ENCODE measurements at places on chromosomes 2 and 18. TPM values are rescaled to one million over a fixed set of nuclear protein-coding genes. Genes with fewer than 3 reads are reported as not detected.

- DNase-seq, result no peak
Measured at GRCh38 chr2:188028739-188029138, 262.9 kb upstream of the GULP1 start.

DNA sequence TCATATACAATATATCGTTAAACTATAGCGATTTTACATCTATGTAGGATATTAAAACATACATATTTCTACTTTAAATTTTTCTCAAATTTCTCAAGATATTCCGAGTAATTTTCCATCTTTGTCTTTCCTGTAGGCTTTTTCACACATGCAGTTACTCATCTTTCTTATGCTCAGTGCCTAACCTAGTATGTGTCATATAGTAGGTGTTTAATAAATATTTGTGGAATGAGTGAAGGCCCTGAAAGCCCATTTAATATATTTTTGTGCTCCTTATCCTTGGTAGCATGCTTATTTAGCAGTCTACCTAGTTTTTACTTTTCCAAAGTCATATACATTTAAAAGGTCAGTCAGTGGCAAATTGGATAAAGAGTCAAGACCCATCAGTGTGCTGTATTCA lies 67.3 kb downstream of the ITGB6 start:
- DNase-seq, result no peak

DNA sequence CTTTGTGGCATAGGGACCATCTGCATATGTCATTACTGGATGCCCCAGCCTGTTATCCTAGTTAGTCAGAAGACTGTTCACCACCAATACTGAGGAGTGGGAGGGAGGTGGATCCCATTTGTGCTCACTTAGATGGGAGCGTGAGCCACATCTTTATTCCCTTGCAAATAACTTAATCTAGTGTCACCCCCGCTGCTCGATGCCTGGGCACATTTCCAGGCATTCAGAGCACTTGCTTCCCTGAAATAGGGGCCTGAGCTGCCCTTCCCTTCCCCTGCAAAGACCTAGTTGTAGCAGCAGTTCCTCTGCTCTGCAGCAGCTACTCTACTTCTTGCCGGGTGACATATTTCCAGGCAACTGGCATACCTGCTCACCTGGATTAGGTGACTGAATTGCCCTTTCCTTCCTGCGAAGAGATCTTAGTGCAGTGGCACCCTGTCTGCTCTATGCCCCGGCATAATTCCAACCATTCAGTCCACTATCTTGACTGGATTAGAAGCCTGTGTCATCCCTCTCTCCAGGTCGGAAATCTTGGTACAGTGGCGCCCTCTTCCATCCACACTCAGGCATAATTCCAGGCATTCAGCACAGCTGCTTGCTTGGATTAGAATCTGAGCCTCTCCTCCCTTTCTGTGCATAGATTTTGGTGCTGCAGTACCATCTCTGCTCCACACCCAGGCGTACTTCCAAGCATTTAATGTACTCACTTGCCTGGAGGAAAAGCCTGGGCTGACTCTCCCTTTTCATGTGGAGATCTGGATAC lies 1389.1 kb upstream of the TMEFF2 start:
- DNase-seq, result no peak

GRCh38 chr2:173644146-173644545 lies 289.5 kb downstream of the CDCA7 start:
- no peak for DNase-seq

Gene IL36RN
- polyA plus RNA-seq, result not detected

Gene FOXD4L1
- 0.03 TPM for polyA plus RNA-seq

- DNase-seq, result no peak
Measured at GRCh38 chr2:43749583-43749982, 24.3 kb upstream of the DYNC2LI1 start.

- DNase-seq, result no peak
Measured at GRCh38 chr2:24822049-24822706, 29.0 kb downstream of the CENPO start.

DNA sequence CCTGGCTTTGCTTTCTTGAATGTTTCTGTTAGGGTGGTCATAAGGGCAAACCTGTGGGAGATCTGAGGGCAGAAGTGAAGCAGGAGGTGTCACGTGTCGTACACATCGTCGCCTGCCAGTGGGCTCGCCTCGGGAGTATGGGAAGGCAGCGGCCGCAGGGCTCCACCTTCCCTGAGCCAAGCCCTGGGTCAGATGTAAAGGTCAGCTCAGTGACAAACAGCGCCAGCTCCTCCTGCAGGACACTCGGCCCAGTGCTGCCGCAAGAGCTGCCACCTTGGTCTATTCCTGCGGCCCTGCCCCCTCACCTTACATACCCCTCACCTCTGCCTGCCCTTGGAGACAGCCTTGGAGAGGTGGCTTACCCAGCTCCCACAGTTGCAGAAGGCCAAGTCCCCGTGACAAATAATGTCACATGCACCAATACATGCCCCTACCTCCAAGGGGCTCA lies 64.2 kb downstream of the PSMG2 start:
- DNase-seq, result no peak

- DNase-seq, result no peak
Measured at GRCh38 chr2:188193230-188193629, 98.4 kb upstream of the GULP1 start.

Gene TMBIM1
- 180 TPM for polyA plus RNA-seq

Gene HOXD12
- polyA plus RNA-seq, result 0.09 TPM

GRCh38 chr2:215874418-215874817 lies 138.9 kb downstream of the MREG start:
- DNase-seq, result no peak

DNA sequence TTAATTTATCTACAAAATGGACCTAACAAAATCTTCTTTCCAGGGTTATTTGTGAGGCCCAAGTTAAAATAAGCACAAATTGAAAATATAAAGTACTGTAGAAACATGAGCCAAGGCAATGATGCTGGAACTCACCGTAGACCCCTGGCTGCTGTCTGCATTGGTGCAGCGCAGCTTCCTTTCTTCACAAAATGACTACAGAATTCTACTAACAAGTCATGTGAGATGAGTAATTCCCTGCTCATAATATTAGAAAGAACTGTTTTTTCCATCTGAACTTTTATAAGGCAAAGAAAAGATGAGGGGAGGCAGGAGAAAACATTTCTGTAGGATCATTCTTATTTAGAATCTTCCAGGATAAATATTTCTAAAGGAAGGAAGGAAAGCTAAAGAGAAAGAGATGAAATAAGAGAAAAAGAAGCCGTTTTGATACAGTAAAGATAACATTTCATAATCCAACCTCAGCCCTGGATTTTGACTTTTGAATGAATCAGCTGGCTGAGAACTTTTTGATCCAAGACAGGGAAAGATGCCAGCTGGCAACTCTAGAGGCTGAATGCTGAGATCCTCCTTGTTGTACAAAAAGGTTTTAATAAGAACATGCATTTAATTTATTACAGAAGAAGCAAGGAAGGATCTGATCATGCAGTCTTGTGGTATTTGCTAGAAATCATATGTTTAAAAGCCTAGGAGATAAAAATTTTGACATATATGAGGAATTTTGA lies 183.9 kb upstream of the KLHL14 start:
- peak; percentile 64 for DNase-seq

DNA sequence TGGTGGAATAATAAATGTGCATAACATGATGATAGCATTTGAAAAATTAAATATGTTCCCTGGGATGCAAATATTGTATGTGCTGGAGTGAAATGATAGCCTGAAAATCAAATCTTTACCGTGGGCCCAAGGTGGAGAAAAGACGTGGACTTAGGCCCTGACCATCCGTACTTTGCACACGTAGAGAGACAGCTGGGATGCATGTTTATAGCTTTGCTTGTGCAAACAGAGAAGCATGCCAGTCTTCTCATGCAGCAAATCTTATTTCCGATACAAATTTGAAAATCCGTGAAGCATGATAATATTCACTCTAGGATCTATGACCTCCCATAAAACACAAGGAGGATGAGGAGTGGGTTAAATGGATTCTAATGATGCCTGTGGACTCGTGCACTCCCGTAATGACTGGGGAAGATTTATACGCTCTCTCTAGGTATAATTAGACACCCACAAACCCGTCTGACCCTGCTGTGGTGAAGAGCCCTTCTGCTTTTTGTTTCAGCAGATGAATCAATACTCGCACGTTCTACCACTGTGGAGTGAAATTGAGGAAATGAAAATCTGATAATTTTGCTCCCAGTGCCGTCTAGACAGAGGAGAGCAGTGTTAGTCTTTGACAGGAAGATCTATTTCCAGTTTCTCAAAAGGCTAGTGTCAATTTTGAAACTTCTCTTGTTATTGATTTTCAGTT lies 810.3 kb upstream of the SALL3 start:
- no peak for DNase-seq

DNA sequence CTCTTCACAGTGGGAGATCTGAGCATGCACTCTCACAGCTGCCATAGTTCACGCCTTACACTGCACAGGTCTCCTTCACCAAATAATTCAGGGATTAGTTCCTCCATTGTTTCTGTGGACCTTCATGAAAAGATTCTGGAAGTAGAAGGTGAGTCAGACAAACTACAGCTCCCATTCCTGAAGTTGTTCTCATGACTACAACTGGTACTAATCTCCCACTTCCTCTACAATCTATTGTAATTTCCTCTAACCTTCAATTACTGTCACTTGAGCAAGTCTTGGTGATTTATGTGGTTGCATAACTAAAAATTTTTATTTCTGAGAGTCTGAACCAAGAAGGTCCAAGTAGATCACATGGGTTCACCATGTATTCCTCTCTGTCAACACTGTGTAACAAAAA lies 128.7 kb downstream of the XIRP2 start:
- DNase-seq, result no peak

DNA sequence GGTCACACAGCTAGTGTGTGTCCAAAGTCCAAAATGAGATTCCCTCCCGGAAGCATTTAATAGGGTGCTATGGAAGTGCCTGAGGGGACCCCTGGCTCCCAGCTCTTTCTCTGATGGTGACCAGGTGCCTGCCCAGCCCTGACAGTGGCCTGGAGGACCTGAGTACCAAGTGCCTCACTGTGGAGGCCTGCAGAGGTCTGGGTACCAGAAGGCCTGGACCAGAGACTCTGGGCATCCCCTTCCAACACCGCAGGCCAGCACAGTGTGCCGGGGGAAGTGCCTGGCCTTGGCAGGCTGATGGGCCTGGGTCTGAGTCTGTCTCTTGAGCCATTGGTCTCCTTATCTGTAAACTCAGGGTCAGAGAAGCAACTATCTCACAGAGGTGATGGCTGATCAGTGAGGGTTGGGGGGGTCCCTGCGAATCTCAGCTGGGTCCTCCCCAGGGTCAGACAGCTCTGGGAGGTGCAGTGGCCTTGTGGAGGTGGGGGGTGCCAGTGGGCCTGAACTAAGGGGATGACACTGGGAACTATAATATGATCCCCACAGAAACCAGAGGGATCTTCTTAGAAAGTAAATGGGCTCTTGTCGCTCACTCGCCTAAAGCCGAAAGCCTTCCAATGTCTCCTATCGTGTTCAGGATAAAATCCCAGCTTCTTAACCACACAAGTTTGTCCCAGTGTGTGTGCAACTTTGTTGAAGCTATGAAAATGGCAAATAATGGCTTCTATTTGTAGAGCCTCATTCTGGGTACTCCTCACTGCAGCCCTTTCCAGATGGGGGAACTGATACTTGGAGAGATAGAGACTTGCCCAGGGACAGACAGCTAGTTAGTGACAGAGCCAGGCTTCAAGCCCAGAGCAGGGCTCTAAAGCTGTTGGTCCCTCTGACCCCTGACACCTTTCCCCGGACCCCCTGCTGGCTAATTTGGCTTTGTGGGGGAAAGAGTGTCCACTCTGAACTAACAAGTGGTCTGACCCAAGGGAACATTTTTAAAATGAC lies 225.1 kb downstream of the TFCP2L1 start:
- DNase-seq, result no peak

GRCh38 chr2:10915731-10916276 lies 4.1 kb downstream of the KCNF1 start:
- DNase-seq, result no peak

GRCh38 chr18:73793386-73793785 lies 354.2 kb downstream of the FBXO15 start:
- no peak for DNase-seq

GRCh38 chr2:74186038-74186437 lies 7.4 kb upstream of the MOB1A start:
- no peak for DNase-seq

DNA sequence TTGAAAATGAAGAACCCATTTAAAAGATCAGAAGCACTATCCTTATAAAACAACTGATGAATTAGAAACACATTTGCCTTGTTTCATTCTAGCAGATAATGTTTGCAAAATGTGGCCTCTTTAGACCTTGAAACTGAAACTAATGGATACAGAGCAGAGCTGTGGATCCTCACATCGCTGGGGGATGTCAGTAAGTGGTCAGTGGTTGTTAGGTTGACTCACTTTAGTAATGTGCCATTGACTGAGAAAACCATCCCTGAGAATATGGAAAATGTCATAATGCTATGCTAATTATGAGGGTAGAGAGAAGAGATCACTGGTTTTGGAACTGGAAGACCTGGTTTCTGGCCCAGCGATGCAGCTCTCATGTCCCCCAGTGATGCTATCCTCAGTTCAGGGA lies 176.7 kb downstream of the MYO1B start:
- DNase-seq, result no peak

- no peak for DNase-seq
Measured at GRCh38 chr2:122500316-122501105, 745.1 kb downstream of the TSN start.

Gene GALNT3
- polyA plus RNA-seq, result 3.2 TPM

GRCh38 chr2:72864500-72864899 lies 22.7 kb upstream of the SPR start:
- no peak for DNase-seq

GRCh38 chr2:96608469-96609455 lies 29.4 kb downstream of the KANSL3 start:
- no peak for DNase-seq

Gene CDH7
- polyA plus RNA-seq, result 0.04 TPM

DNA sequence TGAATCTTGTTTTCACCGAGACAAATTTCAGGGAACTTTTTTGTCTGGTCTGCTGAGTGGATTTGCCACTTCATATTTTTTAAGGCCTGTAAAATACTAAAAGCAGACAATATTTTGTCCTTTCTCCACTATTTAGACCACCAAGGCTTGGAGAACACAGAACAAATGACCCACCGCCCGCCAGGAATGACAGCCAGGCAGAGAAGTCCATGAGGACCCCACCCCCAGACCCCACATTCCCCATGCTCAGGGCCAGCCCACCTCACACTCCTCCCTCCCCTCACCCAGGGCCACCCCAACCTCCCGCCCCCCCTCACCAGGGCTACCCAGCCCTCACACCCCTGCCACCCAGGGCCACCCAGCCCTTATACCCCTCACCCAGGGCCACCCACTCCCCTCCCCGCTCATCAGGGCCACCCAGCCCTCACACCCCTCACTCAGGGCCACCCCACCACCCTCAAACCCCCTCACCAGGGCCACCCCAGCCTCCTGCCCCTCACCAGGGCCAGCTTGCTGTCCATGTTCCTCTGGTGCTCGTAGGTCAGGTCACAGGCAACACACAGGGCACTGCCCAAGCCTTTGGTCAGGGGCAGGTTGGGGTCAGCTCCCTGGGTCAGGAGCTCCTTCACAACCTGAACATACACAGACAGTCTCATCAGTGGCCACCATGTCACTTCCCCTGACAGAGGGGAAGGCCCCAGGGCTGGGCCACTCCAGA lies 50.6 kb downstream of the ANKMY1 start:
- no peak for DNase-seq

All from urinary bladder (tissue), 4 donors.